NCI-H1417 treated with DMSO at 0.1 percent for 48 hours (cell line): ENCODE measurements at places on chromosomes 7 and 10.

DNA sequence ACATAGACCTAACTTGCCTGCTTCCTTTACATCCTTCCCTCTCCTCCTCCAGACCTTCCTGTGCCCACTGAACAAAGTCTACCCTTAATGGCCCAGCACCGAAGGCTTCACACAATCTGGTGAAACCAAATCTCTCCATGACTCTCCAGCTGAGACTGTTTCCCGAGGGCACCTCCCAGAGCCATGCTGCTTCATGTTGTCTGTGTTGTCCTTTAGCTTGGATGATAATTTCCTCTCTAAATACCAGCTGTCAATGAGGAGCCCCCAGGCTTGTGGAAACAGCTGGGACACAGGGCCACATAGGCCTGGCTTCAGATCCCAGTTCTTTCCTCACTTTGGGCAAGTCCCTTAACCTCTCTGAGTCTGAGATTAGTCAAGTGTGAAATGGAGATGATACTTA is 54.3 kb downstream of the DLD start:
- no peak for DNase-seq

DNA sequence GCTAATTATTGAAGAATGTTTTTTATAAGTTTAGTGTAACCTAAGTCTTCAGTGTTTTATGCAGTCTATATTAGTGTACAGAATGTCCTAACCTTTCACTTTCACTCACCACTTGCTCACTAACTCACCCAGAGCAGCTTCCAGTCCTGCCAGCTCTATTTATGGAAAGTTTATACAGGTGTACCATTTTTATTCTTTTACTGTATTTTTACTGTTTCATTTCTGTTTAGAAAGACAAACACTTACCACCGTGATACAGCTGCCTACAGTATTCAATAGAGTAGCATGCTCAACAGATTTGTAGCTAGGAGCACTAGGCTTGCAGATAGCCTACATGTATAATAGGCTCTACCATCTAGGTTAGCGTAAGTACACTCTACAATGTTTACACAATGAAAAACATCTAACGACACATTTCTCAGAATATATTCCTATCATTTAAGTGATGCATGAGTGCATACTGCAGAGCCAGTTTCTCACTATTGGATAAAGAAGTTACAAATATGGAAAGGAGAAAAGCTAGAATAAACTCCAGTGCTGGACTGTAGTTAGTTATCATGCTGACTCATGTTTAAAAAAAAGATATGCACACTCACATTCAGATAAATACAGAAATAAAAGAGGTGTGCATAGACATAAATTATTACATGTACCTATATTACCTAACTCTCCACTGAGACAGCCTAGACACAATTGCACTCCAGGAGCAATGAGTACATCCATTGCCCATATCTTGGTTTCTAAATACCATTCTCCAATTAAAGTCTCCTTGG is 30.4 kb downstream of the STEAP1B start:
- no peak for DNase-seq

DNA sequence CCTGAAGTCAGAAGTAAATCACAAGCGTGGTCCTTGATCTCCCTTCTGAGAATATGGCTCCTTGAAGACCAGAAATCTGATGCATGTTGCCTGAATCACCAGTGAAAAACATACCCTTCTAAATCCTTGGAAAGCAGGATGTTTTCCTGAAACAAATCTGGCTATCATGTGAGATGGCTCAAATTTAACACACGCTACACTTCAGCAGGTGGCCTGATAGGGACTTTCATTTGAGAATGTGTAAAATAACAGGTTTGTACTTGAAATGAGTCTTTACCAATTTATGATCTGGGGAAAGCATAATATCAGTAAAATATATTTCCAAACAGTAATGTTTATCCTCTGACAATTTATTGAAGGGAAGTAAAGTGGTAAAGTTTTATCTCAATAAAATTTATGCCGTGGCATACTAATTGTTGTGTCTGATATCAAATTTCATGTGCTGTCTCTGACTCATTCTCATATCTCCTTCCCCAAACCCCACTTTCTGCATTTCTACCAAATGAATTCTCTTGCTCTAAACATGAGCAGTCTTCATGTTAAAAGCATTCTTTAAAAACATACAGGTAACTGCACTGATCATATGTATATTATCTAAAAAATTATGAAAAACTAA is 17.4 kb downstream of the CYP3A4 start:
- no peak for DNase-seq

DNA sequence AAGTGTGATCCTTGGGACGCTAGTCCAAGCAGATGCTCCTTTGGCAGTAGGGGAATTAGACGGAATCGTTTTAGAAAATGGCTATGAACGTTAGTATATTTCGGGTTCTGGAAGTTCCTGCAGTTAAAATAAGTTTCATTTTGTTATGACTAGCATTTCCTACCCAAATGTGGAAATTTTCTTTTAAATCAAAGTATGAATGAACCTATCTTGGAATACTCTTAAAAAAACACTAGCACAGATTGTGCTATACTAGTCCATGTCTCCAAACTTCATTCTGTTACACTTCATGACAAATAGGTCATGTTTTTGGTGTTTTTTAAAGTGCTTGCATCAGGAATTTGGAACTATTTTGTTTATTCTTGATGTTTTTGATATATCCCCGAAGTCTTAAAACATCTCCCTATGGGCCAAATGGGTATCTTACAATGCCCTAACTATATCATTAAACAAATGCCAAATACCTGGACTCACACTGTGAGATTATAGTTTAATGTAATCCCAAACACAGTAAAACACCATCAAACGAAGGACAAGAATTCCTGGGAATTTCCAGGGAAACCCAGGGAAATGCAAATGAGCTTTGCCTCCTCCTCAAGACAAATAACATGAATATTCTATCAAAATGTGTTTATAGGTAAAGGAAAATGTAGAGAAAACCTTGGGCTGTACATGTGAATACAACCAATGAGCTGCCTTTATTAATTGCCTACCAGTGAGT is 75.9 kb upstream of the PTPRZ1 start:
- no peak for DNase-seq

DNA sequence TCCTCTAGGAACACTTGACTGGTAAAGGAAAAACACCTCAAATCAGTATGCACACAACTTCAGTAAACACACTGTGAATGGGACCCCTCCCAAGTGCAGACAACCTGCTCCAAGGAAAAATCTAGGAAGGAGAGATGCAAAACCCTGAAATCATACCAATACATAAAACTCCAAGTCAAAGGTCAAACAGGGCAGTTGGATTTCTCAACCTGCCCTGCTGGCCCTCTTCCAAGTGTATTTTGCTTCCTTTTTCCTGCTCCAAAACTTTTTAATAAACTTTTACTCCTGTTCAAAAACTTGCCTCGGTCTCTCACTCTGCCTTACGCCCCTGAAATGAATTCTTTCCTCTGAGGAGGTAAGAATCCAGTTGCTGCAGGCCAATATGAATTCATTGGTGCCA is 665.1 kb downstream of the SORCS1 start:
- DNase-seq: no peak

GRCh38 chr7:40586197-40586596 is 451.4 kb downstream of the SUGCT start:
- DNase-seq: no peak

GRCh38 chr10:112526139-112526538 is 79.1 kb downstream of the VTI1A start:
- DNase-seq: no peak

GRCh38 chr10:8035641-8036470 is 18.6 kb upstream of the GATA3 start:
- DNase-seq: no peak

DNA sequence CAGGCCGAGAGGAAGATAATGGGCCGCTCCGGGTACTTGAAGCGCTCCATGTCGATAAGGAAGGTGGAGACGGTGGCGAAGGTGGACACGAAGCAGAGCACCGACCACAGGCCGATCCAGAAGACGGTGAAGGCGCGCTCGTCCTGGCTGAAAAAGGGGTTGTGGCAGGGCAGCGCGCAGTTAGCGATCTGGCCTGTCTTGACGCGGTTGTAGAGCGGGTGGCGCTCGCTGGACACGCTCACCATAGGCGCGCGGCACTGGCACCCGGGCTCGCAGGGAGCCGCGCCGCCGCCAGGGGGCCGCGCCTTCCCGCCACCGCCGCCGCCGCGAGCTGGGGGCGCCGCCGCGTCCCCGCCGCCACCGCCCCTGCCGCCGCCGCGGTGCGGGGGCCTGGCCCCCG is 1.6 kb downstream of the FZD8 start:
- DNase-seq: no peak

DNA sequence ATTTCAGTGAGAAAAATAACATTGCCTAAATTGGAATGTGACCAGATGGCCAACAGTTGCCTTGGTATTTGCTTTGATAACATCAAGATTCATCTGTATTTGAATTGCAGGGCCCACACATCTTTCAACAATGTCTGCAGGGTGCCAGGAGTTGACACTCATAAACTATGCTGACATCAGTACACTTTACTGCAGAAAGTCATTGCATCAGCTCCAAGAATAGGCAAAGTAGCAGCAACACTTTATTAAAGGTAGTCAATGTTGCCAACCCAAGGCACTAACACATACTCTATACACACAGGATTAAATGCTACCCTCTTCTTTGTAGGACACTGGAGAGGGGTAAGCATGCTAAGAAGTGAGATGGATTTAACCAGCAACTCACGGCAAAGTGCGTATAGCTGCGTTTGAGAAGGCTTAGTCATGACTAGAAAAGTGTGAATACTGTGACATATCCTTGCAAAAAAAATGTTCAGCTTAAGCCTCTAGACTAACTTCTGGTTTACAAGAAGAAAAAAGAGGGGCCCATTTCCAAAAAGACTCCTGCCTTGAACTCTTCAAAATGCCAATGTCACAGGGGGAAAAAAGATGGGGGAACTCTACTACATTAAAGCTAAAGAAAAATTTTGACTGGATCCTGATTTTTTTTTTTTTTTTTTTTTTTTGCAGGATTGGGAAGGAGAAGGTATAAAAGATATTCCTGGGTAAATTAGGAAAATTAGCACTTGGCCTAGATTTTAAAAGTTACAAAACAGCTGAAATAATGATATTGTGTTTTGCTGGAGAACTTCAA is 2.2 kb downstream of the BBIP1 start:
- no peak for DNase-seq

DNA sequence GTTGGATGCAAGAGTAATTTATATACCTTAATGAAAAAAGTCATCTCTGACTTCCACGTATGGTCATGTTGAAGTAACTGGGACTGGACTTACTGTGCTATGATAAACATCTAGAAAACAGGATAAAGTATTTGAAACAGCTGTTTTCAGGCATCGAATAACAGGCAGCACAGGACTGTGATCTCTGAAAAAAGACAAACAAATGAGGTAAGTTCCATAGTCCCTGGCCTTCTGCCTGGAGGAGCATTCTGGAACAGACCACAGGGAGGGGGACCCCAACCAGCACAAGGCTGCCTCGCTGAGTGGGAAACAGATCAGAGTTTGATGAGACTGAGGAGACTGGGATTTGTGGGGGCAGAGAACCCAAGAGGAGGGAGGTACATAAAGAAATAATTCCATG is 89.1 kb upstream of the HABP2 start:
- no peak for DNase-seq

- no peak for DNase-seq
These were observed 78.7 kb downstream of the ADARB2 start for GRCh38 chr10:1658658-1659057.

DNA sequence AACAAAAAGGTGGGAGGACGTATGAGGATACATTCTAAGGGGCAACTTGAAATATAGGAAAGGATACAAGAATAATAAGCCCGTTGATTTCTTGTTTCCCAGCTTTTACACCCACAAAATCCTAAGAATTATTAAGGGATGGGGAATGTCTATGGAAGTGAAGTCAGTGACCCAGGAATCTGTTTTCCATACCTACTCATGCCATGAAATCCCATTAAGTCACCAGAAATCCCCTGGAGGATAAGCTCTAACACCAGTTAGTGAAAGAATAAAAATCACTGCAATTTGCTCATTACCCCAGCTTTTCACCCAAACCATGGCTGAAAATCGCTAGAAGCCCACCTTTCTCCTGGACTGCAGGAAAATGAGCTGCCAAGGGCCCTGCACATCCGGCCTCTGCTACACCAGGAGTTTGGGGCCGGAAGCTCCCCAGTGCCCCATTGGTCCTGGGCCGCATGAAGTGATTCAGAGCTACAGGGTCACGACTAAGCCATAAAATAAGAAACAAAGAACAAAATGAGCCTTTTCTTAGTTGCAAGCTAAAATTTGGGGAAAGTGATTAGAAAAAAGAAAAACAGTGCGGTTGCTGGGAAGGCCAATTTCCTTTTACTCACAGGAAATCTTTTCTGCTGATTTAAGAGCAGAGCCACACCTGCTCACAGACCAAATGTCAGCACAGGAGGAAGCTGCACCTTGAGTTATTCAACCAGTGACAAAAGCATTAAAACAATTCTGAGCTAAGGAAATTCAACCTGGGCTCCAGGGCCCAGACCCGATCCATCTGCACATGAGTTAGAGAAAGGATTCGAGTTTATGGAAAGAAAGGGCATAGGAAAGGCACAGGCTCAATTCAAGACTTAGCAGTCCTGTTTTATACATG is 40.3 kb downstream of the HIPK2 start:
- no peak for DNase-seq

GRCh38 chr7:93013446-93014061 is 104.2 kb downstream of the SAMD9 start:
- DNase-seq: no peak

- DNase-seq: no peak
These were observed 2.7 kb downstream of the SLC4A2 start for GRCh38 chr7:151062111-151062398.

DNA sequence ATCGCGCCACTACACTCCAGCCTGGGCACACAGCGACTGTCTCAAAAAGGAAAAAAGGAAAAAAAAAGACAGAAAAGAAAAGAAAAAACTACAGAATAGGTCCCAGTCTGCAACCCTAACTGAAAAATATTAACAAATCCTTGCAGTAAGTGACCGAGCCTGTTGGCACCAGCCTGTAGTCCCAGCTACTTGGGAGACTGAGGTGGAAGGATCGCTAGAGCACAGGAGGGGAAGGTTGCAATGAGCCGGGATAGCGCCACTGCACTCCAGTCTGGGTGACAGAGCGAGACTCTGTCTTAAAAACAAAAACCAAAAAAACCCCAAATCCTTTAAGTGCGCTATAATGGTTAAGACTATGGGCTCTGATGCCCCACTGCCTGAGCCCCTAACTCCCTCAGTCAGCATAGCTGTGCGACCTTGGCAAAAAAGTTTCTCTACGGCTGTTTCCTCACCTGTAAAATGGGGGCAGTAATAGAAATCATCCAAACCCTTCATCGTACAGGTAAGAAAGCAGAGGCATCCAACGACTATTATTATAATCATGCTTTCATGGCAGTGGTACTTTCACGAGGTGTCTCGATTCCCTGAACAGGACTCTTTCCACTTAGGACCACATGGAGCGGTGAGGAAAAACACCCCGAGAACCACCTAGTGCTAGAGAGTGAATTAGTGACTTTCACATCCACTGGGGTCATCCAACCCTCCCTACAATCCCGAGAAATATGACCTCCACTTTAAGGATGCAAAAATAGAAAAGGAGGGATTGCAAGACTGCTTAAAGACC is 755 bp downstream of the TOMM7 start:
- DNase-seq: no peak

GRCh38 chr10:126670056-126670894 is at the start of gene C10orf90:
C10orf90 (minus strand) TSS chr10:126670693; CDS start chr10:126670480, 213 bp downstream.
- DNase-seq: no peak

GRCh38 chr10:123470336-123470921 is 195.7 kb upstream of the GPR26 start:
- peak; percentile 21 for DNase-seq

- no peak for DNase-seq
These were observed 196.6 kb downstream of the ARL4A start for GRCh38 chr7:12884033-12884432.
